ENCODE measurements at places on chromosomes 16 and 17.

- no peak for DNase-seq
Observed at GRCh38 chr17:69518951-69519350, 104.5 kb downstream of the MAP2K6 start.

GRCh38 chr16:49698453-49698815 lies 157.5 kb downstream of the ZNF423 start:
- peak; percentile 82 for DNase-seq

GRCh38 chr16:74902161-74902560 lies 82.8 kb downstream of the WDR59 start:
- peak; percentile 49 for DNase-seq

- DNase-seq: no peak
Observed at GRCh38 chr17:32998887-32999228, 7.2 kb downstream of the SPACA3 start.

GRCh38 chr16:25799816-25800215 lies 108.1 kb downstream of the HS3ST4 start:
- no peak for DNase-seq

GRCh38 chr17:6095501-6095900 lies 25.3 kb downstream of the WSCD1 start:
- DNase-seq: no peak

- no peak for DNase-seq
Observed at GRCh38 chr17:45424769-45425124, 7.9 kb downstream of the ARHGAP27 start.

GRCh38 chr17:45740553-45741330 lies 43.4 kb upstream of the CRHR1 start:
- peak; percentile 67 for DNase-seq
